Upper lobe of left lung (tissue), 6 donors: ENCODE measurements at places on chromosomes 3 and 15. TPM values are rescaled to one million over a fixed set of nuclear protein-coding genes. Genes with fewer than 3 reads are reported as not detected.

The AGTR1 gene
- total RNA-seq, result 5.2 TPM

The ETV5 gene
- total RNA-seq, result 39.6 TPM

The TWF2 gene
- 79.0 TPM for total RNA-seq

The MIX23 gene
- total RNA-seq, result 19.9 TPM

DNA sequence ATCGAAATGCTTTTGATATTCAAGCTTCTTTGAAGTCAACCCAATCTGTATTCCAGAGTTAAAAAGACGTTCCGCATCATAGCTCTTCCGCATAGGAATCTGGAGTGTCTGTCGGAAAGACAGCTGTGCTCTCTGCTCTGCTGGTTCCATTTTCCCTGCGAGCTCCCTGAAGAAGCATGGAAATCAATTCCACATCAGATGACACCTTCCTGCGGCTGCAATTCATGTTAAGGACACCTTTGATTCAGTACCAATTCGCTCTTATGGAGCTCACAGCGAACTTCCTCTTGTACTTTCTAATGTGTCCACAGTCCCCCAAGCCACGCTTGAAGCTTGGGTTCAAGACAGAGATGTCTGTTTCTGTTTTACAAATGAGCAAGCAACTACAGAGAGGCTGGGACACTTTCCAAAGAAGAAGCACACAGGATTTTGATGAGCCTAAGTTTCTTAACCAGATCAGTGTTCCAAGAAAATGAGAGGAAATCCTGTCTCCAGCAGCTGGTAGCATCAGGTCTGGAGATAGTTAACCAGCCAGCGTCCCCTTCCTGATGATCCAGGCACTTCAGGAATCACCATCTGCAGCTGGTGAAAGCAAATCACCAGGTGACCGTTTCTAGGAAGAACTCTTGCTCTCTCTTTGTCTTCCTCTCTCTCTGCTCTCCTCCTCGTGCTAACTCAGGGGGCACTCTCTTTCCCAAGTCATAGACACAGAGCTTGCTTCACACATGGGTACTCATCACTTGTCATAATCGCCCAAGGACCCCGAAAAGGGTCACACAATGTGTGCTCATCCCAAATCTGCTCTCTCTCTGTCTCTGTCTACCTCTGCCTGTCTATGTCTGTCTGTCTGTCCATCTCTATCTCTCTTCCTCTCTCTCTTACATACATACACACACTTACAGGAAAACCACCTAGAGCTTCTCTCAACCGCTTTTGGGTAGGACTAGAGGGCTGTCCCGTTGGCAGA is 281.8 kb downstream of the FAM43A start:
- DNase-seq, result no peak

GRCh38 chr15:93360318-93360717 is 271.3 kb upstream of the RGMA start:
- no peak for DNase-seq

DNA sequence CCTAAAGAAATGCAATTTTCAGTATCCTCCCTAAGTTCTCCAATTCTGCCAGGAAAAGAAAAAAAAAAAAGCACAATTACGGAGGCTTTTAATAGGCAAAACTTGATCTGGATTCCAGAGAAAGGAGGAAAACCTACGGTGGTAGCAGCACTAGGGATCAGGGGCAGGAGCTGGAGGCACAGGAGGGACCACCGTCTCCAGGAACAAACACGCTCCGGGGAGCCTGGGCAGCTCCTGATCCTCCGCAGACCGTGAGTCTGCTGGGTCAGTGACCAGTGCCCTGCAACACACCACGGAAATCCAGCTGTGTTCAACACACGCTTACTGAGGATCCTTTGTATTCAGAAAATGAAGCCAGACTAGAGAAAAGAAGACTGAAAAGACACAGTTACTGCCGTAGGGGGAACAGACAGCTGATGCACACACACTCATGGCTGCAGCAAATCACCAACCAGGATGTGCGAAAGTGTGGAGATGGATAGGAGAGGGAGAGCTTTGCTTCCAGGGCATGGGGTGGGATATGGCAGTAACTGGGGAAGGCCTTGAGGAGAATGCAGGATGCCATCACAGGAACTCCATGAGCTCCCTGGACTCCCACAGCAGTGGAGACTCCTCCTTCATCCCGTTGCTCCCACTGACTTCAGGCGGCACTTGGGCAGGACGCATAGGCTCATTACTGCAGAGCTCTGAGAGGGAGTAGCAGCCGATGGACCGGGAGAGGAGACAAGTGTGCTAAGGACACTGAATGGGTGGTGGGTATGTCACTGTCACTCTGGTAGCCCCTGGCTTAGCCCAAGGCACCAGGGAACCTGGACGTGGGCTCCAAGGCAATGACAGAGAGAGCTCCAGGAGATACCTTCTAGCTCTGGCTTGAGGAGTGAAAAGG is 167.0 kb downstream of the ATP10A start:
- no peak for DNase-seq

DNA sequence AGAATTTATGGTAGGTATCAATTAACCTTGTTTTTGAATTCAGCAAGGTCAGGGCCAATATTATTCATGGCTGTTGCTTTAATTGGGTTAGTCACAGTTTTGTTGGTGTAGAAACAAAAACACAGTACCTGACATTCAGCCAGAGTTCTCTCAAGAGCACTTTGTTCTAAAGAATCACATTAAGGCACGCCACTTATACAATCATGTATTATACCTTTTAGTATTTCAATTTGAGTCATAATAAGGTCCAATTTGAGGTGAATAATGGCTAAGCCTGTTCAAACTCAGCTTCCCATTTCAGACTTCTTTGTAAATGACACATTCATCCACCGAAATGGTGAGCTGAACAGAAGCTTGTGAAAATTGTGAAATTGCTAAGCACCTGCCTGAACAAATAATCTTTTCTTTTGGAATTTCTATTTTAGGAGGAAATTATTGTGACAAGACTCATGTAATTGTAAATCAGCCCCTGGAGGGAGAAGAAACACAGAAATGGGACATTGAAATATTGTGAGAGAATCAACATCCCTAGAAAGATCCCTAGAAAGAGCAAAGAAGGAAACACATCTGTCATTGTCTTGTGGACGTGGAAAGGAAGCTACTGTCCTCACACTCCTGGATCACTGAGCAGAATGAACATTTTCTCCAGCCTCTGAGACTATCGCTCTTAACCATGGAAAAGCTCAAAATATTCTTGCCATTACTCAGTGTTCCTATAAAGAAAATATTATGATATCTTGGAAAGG is 29.3 kb downstream of the RIOX2 start:
- DNase-seq, result no peak

GRCh38 chr15:98647026-98647773 is 1.1 kb upstream of the IGF1R start:
- DNase-seq, result peak; percentile 95

DNA sequence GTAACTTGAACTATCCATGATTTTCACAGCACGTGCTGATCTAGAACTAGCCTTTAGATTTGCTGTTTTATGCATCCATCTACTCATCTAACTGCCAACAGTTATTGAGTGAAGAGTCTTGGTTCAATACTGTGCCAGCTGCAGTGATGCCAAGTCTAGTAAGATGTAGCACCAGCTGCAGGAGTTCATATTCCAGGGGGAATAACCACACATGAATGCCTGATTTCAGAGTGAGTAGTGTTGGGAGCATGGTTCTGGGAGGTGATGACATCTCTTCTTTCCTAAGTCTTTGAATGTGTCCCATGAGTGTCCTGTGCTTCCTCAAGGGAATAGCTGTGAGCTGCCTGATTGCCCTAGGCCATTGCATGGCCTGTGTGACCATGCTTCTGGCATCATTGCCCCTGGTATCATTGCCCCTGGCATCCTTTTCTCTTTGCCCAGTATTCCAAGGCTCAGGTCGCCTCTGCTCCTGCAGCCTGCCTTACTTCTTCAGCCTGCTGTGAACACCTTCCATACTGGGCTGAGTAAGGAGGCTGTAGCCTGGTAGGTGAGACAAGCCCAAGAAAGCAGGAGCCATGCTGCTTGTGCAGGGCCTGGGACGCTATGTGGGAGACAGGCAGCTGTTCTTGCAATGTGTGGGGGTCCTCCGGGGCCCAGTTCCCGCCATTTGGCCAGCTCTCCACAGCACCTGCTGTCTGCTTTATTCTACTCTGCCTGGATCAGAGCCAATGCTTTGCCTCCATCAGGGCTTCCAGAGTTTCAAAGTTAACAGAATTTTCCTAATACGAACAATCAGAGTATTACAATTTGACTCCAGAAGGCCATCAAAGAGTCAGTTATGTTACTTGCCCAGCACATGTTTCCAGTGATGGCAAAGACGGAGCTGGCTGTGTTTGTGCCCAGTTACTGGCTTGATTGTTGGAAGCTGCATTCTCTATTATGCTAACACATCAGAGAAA is 73.2 kb downstream of the CLSTN2 start:
- no peak for DNase-seq
